ENCODE measurements at places on chromosomes 7 and 10. TPM values are rescaled to one million over a fixed set of nuclear protein-coding genes. Genes with fewer than 3 reads are reported as not detected.

- no peak overlapping the region for H3K4me3 ChIP-seq
- no peak for DNase-seq
- no peaks in the 10 kb centered on the region for H3K4me1 ChIP-seq
- no peaks in the 10 kb centered on the region for H3K27me3 ChIP-seq
- H3K36me3 ChIP-seq: no peaks in the 10 kb centered on the region
Measured at GRCh38 chr7:52151559-52151958, 835.0 kb upstream of the COBL start.

DNA sequence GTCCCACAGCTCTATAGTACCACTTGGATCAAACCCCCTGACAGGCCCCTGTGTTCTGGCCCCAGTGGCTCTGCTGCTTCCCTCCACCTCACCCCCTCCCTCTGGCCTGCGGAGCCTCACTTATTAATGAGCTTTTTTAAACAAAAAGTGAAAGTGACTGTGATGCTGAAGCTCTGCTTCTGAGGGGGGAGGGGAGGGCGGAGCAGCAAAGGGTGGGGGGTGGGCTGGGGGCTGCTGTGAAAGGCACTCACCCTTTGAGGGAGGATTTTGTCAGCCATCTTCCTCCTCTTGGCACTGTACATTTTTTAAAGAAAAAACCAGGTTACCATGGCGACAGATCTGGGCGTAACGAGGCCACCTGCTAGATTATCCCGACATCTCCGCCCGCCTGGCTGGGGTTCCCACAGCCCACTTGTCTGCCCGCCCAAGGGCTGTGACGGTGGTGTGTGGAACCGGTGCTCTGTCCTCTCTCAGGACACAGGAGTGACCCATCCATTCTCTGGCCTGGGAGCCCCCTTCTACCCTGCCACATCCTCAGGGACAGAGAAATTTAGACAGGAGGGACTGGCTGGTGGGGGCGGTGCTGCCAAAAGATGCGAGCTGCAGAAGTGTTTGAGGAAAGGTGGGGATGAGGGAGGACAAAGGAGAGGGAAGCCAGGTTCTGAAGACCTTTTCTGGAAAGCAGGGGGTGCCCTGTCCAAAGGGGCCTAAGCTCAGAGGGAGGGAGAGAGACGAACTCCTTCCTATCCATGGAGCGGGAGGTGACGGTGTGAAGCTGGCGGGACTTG lies 4.9 kb downstream of the SMARCD3 start:
- H3K4me3 ChIP-seq: peak overlapping the region; percentile 40
- peaks cover 22% of the 10 kb centered on the region for H3K4me1 ChIP-seq
- H3K36me3 ChIP-seq: no peaks in the 10 kb centered on the region
- H3K27ac ChIP-seq: peak overlapping the region; percentile 57

- no peaks in the 10 kb centered on the region for H3K36me3 ChIP-seq
- no peak overlapping the region for H3K4me3 ChIP-seq
- no peaks in the 10 kb centered on the region for H3K27me3 ChIP-seq
- DNase-seq: no peak
Measured at GRCh38 chr10:122113161-122113944, 124.4 kb downstream of the TACC2 start.

GRCh38 chr7:147803606-147804005 lies 787.0 kb upstream of the C7orf33 start:
- no peaks in the 10 kb centered on the region for H3K36me3 ChIP-seq
- no peak for DNase-seq
- H3K4me1 ChIP-seq: no peaks in the 10 kb centered on the region
- H3K27me3 ChIP-seq: no peaks in the 10 kb centered on the region
- no peak overlapping the region for H3K4me3 ChIP-seq
- H3K27ac ChIP-seq: no peak overlapping the region

GRCh38 chr10:78684947-78685346 lies 383.8 kb upstream of the ZMIZ1 start:
- no peak overlapping the region for H3K27ac ChIP-seq
- H3K36me3 ChIP-seq: no peaks in the 10 kb centered on the region
- H3K4me1 ChIP-seq: no peaks in the 10 kb centered on the region
- DNase-seq: no peak
- H3K4me3 ChIP-seq: no peak overlapping the region
- no peaks in the 10 kb centered on the region for H3K27me3 ChIP-seq

DNA sequence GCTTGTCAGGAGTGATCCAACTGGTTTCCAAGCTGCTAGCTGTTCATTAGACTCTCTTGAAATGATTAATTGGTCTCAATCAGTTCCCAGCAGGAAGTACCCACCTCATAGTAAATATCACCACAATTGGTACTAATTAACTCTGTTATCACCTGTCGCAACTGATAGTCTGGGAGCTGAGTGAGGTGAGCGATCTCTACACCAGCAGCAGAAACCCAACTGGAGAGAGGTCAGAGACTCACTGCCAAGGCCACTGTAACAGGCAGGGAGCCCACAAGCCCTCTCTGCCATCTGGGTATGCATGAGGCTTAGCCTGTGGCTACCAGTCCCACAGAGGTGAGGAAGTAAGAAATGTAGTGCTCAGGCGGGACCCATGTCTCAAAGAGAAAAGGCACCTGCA lies 245.5 kb downstream of the DYNC1I1 start:
- no peaks in the 10 kb centered on the region for H3K4me1 ChIP-seq
- DNase-seq: no peak
- H3K27me3 ChIP-seq: no peaks in the 10 kb centered on the region

GRCh38 chr10:83574770-83575169 lies 564.5 kb upstream of the GHITM start:
- no peak overlapping the region for H3K4me3 ChIP-seq
- no peaks in the 10 kb centered on the region for H3K4me1 ChIP-seq
- no peaks in the 10 kb centered on the region for H3K27me3 ChIP-seq

DNA sequence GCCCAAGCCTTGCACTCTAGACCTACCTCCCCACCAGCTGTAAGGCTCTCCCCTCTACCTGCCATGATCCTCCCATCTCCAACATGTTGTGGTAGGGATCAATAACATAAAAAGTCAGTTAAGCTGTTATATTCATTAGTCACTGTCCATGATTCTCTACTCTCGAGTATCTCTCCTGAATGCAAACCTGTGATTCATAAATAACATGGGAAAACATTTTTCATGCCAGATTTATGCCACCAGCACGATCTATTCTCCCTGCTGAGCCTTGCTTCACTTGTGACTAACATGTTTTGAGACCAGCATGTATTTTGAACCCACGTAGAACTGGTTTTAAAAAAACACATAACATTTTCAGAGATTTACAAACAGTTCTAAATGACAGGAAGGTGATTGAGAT lies 30.3 kb downstream of the TMEM168 start:
- peaks cover 3% of the 10 kb centered on the region for H3K4me1 ChIP-seq
- no peaks in the 10 kb centered on the region for H3K36me3 ChIP-seq
- no peak overlapping the region for H3K4me3 ChIP-seq
- no peak overlapping the region for H3K27ac ChIP-seq
- no peaks in the 10 kb centered on the region for H3K27me3 ChIP-seq
- no peak for DNase-seq

DNA sequence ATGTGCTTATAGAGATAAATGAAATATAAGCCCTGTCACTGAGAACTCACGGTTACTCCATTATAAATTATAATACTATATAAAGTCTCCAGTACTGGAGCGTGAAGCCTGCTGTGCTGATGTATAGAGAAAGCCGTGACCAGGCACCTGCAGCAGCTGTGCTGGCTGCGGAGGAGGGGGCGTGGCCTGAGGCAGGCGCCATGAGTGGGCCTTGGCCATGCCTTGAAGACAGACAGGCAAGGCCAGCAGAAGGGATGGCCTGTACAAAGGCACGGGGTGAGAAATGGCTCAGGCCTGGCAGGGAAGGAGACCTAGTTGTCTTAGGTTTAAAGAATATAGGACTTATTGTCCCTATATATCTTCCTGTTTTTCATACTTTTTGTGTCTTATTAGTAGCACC lies 218.5 kb upstream of the STK17A start:
- H3K27ac ChIP-seq: no peak overlapping the region
- H3K4me3 ChIP-seq: no peak overlapping the region
- DNase-seq: no peak
- no peaks in the 10 kb centered on the region for H3K36me3 ChIP-seq
- H3K4me1 ChIP-seq: no peaks in the 10 kb centered on the region

DNA sequence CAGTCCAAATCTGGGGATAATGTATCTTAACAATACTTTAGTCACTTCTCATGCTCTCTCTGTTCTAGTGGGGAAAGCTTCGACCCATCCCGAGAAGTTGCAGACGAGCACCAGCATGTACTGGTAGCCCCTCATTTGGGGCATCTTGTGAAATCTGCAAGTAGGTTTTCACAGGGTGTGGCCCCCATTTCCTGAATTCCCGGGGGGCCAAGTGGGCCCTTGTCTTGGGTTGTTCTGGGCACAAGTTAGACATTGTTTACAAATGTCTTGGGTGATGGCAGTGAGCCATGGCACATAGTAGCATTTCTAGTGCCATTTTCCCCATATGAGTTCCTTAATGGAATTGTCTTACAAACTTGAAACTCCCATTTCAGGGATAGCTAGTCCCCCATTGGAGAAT lies 216.7 kb upstream of the KCND2 start:
- no peak for DNase-seq
- H3K4me1 ChIP-seq: no peaks in the 10 kb centered on the region
- H3K36me3 ChIP-seq: no peaks in the 10 kb centered on the region

GRCh38 chr7:78301407-78301806 lies 502.8 kb downstream of the PHTF2 start:
- H3K4me3 ChIP-seq: no peak overlapping the region
- H3K4me1 ChIP-seq: no peaks in the 10 kb centered on the region
- no peak for DNase-seq
- H3K36me3 ChIP-seq: no peaks in the 10 kb centered on the region
- H3K27ac ChIP-seq: no peak overlapping the region

Gene UBTD1
- 2.1 TPM for total RNA-seq

Gene IKZF5
- 37.2 TPM for total RNA-seq

Gene BAMBI
- total RNA-seq: 0.24 TPM

Gene UFSP1
- 11.1 TPM for total RNA-seq

Gene ST8SIA6
- 0.95 TPM for total RNA-seq

Gene LIPF
- not detected for total RNA-seq

Gene C10orf105
- 1.0 TPM for total RNA-seq

Gene OPALIN
- not detected for total RNA-seq
